ENCODE measurements at places on chromosomes 3 and 15.

DNA sequence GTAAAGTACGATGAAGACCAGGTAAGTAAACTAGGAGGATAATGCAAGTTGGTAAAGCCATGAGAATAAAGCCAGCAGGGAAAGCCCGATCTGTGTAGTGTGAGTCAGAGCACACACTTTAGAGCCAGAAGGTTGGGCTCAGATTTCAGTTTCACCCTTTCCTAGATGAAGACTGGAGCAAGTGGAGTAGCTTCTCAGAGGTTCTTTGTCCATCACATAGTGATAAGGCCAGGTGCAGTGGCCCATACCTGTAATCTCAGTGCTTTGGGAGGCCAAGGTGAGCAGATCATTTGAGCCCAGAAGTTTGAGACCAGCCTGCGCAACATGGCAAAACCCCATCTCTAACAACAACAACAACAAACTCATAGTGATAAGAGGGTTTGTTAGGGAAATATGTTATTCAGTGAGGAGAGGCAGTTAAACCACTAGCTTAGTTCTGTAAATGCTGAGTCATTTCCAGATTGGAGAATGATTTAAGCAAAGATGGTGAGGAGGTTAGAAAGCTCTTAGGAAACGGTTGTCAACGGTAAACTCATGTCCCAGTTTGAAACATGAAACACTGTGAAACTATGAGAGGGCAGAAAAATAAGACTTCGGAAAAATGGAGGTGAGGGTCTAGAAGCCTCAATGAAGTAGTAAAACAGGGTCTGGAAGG lies 39.0 kb downstream of the IL12A start:
- DNase-seq = peak; percentile 67

DNA sequence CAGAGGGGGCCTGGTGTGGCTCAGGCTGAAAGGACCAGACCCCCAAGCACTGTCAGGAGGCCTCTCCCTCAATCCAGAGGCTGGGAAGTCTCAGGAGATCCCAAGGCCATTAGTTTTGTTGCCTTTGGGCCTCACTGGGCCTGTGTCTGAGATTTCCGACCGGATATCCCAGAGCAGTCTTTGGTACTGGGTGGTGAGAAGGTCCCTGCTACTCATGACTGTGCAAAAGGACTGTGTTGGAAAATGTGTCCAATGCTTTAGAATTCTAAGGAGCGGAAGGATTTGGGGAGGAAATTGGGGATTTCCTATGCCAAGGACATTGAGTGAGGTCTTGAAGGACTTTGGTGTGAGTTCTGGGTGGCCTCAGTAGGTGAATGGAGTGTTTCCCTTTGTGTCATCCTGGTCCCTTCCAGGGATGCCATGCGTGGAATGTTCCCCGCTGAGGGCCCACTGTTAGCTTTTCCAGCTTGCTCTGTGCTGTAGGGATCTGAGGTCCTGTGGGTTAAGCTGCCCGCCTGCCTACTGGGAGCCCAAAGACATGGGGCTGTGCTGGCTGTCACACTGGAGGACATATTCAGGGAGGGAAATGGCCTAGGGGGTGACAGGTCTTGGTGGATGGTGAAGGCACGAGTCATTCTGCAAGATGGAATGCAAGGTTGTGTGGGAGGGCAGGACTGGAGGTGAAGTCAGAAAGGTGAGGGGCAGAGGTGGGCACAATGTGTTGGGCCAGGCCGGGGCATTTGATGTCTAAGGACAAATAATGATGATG lies 16.4 kb downstream of the SMAD6 start:
- no peak for DNase-seq

- no peak for DNase-seq
These were observed 30.6 kb downstream of the FAM240A start for GRCh38 chr3:46642971-46643370.

- DNase-seq = peak; percentile 40
These were observed 142.5 kb downstream of the XXYLT1 start for GRCh38 chr3:195128255-195129071.

DNA sequence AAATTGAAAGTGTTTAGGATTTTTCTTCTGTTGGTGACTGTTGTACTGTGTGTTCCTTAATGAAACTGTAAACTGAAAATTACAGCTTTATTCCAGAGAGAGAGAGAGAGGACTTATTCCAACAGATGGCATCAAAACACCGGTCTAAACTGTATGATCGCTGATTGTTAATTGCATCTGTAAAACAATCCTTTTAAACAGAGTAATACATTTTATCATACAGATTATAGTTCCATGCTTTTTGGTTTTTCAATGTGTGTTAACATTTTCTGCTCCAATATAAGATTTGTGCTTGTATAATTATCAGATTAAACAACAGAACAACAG lies 289.7 kb upstream of the DNAJC19 start:
- no peak for DNase-seq

DNA sequence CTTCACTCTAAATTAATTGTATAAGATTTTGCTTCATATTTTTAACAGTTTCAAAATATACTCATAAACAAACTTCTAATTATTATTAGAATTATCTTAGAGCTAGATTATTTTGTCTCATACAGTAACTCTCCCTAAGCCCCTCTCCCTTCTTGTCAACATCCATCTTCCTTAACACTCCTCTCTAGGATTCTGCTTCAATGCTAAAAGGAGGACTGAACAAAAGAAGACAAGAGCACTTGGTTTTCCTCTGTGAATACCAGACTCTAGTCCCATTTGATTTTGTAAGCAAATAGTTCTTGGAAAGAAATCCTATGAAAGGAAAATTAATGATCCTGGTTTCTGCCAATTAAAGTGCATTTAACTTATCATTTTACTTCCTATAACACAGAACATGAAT lies 91.8 kb downstream of the KCNMB2 start:
- DNase-seq = no peak

DNA sequence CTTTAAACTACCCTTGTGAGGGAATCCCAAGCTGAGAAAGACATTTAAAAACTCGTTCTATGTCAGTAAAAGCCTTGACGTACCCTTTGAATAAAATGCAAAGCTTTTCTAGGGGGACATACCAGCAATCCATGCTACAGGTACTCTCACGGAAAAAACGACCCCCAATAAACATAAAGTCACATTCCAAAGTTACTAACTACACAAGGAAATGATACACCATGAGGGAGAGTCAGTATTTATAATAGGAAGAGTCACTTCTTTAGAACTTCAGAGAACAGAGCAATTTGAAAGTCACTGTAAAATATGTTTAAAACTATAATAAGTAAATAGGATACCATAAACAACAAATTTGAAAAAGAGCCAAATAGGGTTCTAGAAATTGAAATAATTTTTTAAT lies 63.2 kb downstream of the CFAP20DC start:
- DNase-seq = no peak

DNA sequence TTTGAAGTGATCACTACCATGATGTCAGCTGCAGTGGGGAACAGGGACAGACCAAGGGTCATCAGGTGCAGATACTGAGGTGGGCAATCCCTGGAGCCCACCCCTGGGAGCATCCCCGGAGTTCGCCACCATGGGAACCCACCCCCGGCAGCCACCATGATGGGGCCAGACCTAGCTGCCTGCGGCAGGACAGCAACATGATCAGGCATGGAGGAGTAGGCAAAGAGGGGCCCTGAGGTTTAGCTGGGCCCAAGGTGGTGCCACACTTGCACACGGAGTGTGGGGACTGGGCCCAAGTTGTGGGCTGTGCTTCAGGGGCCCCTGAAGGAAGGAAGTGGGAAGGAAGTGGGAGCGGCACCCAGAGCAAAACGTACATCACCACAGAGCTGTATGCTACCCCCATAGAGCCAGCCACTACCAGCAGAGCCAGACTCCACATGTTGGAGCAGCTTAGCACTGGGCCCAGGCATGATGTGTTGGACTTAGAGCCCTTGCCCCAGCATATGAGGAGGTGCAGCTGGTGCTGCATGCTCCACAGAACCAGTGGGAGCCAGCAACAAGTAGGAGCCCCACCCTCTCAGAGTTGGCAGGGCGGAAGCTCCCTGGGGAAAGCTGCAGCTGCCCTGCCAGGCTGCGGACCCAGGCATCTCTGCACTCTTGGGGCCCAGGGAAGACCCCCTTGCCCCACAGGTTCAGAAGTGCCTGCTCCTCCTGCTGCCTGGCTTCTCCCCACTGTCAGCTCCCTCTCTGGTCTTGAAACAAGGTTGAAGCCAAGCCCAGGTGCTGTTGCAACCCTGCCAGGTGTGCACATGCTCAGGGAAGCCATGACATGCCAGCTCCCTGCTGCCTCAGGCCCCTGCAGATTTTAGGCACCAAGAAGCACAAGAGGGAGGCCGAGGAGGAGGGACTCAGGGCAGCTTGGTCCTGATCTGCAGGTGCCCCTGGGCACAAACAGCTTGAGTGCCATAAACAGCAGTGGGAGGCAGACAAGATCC lies 515.3 kb downstream of the ZBBX start:
- DNase-seq = no peak

DNA sequence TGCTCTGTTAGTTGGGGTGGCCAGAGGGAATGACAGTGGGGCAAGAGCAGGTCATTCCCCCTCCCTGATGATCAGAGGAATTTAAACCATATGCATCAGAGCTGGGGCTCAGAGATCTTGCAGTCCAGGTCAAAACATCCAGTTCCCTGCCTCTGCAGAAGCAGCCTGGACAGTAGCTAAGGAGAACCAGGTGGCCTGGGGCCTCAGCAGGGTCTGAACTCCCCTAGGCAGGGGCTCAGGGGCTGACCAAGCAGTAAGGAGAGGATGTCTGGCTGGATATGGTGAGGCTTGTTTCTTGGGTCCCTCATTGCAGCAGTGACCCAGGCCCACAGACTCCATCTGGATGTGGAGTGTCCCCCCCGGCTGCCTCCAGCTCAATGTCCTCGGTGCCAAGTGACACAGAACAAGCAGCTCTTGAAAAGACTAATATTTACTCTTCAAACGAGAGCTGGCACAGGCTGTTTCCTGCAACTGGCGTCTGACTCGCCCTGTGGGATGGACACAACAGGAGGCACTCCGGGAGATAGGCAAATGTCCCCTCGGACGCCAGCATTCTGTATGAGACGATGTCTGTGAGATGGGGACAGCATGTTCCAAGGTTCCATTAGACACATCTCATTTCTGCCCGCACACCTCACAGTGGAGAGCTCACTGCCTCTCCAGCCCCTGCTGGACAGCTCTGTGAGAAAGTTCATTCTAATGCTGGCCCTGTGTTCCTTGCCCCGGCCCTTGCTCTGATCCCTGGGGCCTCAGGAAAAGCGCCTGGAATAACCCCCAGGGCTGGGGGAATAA lies 37.1 kb downstream of the SEC22C start:
- no peak for DNase-seq

GRCh38 chr3:184745526-184745925 lies 33.7 kb upstream of the MAGEF1 start:
- DNase-seq = no peak

- DNase-seq = no peak
These were observed 512.5 kb downstream of the AGBL1 start for GRCh38 chr15:86591994-86592735.

DNA sequence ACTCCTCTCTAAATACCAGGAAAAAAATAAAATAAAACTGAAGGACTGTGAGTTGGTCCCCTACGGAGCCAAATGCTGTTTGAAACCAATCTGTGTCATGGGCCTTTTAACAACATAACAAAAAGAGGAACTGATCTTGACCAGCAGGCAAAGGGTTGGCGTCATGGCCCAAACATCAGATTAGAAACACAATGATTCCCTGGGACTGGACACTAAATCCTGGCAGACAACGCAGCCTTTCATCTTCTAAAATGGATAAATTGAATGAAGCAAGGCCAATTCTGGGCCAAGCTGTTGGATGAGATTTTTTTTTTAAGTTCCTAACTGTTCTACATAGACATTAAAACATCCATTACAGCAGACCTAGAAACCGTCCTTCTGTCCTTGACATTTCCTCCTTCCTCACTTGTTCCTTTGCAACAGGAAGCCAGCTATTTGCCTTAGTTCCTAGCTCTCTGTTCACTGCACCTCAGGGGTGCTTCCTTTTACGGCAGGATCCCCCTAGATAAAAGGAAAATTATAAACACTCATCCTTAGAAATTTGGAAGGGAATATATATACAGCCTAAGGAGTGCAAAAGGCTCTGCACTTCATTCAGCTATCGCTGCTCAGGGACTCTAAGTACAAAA lies 21.6 kb upstream of the TAFA4 start:
- DNase-seq = no peak

DNA sequence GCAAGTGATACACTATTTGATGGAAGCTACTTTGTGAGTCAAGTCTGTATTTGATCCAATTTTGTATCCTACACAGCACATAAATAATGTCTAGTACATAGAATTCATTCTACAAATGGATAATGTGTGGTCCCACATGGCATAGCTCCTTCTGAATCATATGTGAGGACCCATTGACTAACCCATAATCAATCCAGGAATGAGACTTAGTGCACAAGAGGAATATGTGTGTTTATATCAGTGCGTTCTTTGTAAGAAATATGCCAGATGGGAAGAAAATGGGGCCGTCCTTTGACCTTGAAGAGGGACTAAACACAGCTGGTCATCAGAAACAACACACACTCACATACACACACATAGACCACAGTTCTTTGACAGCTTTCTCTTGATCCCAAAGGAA lies 282.7 kb upstream of the SEMA6D start:
- peak; percentile 36 for DNase-seq

- DNase-seq = no peak
These were observed 307.7 kb downstream of the IL5RA start for GRCh38 chr3:2802429-2802828.

GRCh38 chr15:48440084-48440483 lies 108.9 kb downstream of the DUT start:
- peak; percentile 67 for DNase-seq

GRCh38 chr3:194076475-194076874 lies 59.5 kb upstream of the HES1 start:
- no peak for DNase-seq

GRCh38 chr15:73927003-73927475 lies 777 bp downstream of the LOXL1 start:
- no peak for DNase-seq

DNA sequence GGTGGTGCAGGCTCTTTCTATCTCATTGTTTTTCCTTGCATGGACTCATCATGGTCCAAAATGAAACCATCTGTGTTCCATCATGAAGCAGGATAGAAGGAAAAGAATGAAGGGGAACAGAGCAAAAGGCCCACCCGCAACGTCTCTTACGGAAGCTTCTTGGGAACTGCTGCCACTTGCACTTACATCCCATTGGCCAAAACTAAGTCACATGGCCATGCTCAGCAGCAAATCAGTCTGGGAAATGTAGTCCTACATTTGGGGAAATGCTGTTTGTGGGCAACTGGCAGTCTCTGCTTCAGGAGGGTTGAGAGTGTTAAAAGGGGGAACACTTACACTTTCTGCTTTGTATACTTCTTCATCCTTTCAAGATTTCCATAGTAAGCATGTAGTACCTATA lies 191.6 kb downstream of the SV2B start:
- DNase-seq = peak; percentile 13

- DNase-seq = no peak
These were observed 37.7 kb downstream of the NCK1 start for GRCh38 chr3:136899622-136900158.

All from fibroblast of skin of right quadriceps (primary cell).